A549 treated with GW870086 at 1 μM for 4 hours (cell line): ENCODE measurements at places on chromosomes 6 and 20. TPM values are rescaled to one million over a fixed set of nuclear protein-coding genes. Genes with fewer than 3 reads are reported as not detected.

The FBXO30 gene
- 3.5 to 6.1 TPM (median 5.3 TPM) in 5 replicates for total RNA-seq

The COL9A3 gene
- total RNA-seq: 0.33 to 0.73 TPM (median 0.55 TPM) in 5 replicates

The STMND1 gene
- not detected in 5 replicates for total RNA-seq

The GLP1R gene
- total RNA-seq: not detected in 5 replicates

The ZFP64 gene
- total RNA-seq: 18.2 to 21.5 TPM (median 19.8 TPM) in 5 replicates

The SLC32A1 gene
- not detected in 5 replicates for total RNA-seq

The SLC22A2 gene
- total RNA-seq: 0.14 TPM in 1 of 5 replicates, not detected in the others

The TP53TG5 gene
- total RNA-seq: not detected in 5 replicates
